ENCODE measurements at places on chromosomes 6 and 20.

- DNase-seq, result peak; percentile 49
These were observed 71.1 kb upstream of the FOXQ1 start for GRCh38 chr6:1240766-1241318.

- no peak for DNase-seq
These were observed 34.3 kb downstream of the FYN start for GRCh38 chr6:111838749-111839484.

DNA sequence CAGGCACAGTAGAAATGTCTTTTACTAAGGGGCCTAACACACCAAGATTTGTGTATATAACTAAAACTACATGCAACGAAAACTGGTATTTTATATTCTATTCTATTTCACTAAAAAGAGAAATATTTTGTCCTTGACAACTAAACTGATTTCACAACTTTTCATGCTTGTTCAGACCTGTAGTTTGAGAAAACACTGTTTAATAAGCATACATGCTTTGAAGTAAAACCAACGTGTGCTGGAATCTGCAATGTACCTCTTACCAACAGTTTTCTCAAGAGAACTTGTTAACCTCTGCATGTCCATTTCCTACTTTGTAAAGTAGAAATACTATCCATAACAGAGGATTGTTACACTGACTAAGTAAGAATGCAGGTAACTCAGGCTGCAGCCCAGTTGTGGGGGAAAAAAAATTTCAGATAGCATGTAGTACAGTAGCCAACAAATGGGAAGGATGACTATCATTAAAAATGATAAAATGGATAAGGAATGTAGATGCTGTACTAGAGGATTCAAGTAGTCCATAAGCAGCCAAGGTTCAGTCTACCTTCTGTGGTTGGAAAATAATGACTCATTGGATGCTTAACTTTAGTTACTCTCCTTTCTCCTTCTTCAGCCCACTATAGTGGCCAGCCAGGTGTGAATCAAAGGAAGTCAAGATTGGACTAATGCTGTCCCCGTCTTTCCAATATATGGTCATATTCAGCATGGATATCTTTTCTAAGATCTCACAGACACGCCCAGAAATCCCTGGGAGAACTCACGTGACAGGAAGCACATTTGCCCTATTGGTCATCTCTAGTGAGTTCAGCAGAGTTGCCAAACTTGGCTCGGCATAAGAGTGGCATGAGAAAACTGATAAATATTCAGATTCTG, 65.2 kb downstream of the HFE start:
- DNase-seq, result peak; percentile 40

DNA sequence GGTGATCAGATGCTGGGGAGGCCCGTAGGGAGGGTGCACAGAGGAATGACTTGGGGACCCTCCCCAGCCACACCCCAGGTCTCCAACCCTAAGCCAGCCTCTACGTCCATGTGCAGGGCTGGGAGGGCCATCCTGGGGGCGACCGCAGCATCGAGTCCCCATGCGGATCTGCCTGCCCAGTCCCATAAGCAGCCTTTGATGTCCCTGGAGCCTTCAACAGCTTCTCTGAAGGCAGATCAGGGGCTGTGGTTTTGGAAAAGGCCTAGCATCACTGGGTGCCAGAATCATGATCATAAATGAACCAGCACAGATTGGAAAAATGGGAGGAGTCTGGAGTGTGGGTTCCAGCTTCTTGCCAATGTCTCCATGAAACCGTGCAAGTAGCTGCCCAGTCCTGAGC, 22.9 kb downstream of the TOX2 start:
- no peak for DNase-seq

GRCh38 chr6:116376149-116376548, 5.4 kb downstream of the DSE start:
- DNase-seq, result no peak

GRCh38 chr20:6680441-6680840, 87.0 kb upstream of the BMP2 start:
- DNase-seq, result no peak

GRCh38 chr6:158943380-158944032, 56.5 kb downstream of the RSPH3 start:
- DNase-seq, result no peak

GRCh38 chr20:63161176-63161651, 54.7 kb downstream of the YTHDF1 start:
- no peak for DNase-seq

DNA sequence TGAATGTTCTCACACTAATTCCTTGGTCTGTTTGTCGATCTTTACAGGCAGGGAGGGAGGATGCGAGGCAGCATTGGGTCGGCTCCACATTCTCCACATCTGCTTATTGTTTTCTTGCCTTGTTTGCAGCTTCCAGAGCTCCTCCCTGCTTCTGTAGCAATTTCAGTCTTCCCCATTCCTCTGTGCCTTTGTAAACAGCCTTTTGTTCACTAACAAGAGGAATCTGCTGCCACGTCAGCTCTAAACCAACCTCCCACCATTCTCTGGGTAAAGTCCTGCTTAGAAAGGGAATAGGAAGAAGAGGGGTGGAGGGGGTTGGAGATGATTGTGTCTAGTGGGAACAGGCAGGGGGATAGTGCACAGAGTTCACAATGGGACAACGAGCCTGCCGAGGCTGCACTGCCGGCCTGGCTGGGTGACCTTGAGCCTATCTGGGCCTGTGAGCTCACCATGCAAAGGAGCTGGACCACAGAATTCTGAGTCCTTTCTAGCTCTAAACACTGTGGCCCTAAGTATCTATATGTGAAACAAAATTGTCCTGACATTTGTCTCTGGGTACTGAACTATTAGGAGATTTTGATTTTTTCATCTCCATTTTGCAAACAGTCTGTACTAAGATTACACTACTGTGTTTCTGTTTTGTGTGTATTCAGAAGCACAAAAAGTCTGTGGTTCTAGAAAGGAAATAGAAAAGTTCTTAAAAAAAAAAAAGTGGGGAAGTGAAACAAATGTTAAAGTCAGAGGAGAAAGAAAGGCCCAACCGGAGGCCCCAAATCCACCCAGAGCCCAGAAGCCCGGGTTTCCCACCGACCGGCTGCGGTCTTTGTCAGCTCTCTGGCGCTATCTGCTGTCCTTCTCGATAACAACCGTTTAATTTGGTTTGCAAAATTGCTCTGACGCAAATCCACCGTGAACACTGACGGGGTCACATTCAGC, 1.4 kb upstream of the PRND start:
- peak; percentile 78 for DNase-seq

- DNase-seq, result peak; percentile 42
These were observed 10.2 kb downstream of the COL10A1 start for GRCh38 chr6:116115781-116116180.

GRCh38 chr6:16511040-16511660, 250.1 kb downstream of the ATXN1 start:
- peak; percentile 72 for DNase-seq

GRCh38 chr6:119328892-119329793, 20.4 kb downstream of the MAN1A1 start:
- no peak for DNase-seq

GRCh38 chr6:157245436-157245835, 77.9 kb downstream of the TMEM242 start:
- no peak for DNase-seq

GRCh38 chr6:24936641-24937317, 1.0 kb upstream of the RIPOR2 start:
- no peak for DNase-seq

DNA sequence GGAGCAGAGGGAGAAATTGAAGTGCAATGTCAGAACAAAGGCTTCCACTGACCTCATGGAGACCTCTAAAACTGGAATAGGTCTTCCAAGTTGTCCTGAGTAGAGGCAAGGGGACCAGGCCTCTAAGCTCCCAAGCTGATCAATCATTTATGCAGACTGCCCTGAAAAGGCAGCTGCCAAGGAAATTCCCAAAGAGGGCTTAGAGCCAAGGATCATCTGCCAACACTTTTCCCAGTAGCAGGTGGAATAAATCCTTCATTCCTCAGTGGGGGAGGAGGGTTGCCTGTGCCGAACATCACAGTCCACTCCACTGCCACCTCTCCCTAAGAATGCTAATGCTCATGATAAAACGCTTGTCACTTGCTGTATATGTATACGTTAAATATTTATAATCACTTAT, 29.3 kb upstream of the RALY start:
- DNase-seq, result no peak

GRCh38 chr6:138689849-138690248, 83.7 kb upstream of the CCDC28A start:
- no peak for DNase-seq

GRCh38 chr6:56767435-56767834, 124.7 kb upstream of the DST start:
- DNase-seq, result no peak

- DNase-seq, result no peak
These were observed 289.5 kb upstream of the CDYL start for GRCh38 chr6:4486568-4487315.

DNA sequence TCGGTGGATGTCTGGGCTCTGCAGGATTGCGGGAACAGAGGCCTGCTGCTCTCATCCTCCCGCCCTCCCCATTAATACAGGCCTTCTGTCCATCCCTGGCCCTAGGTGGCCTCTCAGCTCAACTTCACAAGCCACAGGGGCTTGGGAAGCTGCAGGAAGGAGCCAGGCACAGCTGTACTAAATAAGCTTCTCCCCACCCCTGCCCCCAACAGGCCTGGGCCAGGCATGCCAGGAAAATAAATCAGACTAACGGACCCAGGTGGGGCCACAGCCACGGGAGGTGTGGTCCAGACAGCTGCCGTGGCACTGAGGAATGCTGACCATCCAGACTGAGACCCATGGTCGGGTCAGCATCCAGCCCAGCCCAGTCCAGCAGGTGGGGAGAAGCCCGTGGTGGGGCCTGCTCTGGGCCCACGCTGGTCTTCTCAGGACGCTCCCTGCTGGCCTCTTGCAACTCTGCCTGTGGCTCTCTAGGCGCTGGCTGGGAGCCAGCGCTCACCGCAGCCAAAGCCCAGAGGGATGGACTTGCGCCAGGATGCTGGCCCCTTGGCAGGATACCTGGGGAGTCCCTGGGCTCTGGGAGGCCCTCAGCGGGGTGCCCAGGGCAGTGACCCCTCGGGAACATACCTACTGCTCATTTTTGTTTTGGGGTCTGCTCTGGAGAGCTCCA, 8.6 kb upstream of the YTHDF1 start:
- peak; percentile 65 for DNase-seq

GRCh38 chr6:111971181-111971841, 82.6 kb upstream of the CCN6 start:
- no peak for DNase-seq
